ENCODE measurements at places on chromosomes 6 and 20.

DNA sequence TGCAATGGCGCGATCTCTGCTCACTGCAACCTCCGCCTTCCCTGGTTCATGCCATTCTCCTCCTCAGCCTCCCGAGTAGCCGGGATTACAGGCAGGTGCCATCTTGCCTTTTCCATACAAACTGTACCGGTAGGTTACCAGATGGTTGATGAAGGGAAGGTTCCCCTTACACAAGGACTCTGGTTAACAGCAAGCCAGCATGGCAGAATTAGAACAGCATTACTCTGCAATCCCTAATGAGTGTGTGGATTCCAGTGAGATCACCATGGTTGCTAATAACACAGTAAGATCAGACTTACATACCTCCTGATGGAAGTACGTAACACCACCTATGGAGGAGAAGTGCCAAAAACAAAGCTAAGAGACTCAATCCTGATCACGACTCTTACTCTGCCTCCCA is 51.7 kb downstream of the TTI1 start:
- DNase-seq: no peak

DNA sequence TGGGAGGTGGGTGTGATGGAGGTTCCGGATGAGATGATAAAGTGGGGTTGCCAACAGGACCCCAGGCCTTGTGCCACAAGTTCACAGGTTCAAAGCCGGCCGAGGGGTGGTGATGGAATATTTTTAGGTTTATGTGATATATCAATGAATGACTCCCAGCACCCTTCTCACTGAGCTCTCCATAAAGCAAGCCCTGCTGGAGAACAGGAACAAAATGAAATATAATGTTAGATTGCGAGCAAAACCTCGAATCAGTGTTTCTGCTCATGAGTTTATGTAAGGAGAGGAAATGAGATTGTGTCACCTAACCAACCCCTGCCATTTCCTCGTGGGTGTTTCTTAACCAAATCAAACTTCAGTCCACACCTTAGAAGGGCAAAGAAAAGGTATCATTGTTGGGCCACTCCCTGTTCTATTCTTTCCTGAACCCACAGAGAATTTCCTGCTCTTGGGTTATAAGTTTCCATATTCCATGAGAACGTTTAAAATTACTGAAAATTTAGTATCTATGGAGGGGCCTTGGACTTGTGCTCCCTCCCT is 192.2 kb upstream of the EXOC2 start:
- DNase-seq: no peak

DNA sequence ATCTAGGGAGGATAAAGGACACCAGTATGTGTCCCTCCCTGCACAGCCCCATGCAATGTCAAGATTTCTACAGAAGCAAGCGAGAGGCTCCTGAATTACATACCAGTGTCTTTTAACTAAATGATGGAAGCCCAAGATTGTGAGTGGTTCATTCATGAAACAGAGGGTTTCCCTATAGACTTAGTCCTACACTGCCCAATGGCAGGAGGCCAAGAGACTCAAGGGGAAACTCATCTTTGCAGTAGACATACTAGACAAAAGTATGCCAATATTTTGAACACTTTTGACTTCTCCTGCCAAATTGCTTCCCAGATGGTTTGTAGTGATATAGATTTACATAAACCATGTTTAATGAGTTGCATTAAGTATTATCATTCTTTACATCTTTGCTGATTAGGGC is 557.2 kb upstream of the JAG1 start:
- DNase-seq: no peak

DNA sequence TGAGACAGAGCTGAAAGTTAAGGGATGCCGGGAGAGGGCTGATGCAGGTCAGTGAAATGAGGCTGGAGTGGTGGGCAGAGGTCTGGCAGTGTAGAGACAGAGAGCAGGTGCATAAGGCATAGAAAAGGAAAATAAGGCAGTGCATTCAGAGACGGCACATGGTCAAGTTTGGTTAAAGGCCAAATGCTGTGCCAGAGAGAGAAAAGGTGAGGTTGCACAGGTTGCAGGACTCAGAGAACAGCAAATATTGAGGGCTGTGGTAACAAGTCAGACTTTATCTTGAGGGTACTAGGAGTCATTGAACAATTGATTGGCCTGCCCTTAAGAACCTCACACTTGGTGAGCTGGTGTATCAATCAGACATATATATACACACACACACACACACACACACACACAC is 102.9 kb upstream of the TSHZ2 start:
- DNase-seq: no peak

GRCh38 chr20:53901064-53901463 is 169.3 kb downstream of the BCAS1 start:
- DNase-seq: no peak

GRCh38 chr20:64160118-64160517 is 4.1 kb upstream of the MYT1 start:
- DNase-seq: peak; percentile 68
